ENCODE measurements at places on chromosomes 2 and 18.
A peak's percentile ranks its signal among the peaks of the same experiment; 100 is the strongest.

DNA sequence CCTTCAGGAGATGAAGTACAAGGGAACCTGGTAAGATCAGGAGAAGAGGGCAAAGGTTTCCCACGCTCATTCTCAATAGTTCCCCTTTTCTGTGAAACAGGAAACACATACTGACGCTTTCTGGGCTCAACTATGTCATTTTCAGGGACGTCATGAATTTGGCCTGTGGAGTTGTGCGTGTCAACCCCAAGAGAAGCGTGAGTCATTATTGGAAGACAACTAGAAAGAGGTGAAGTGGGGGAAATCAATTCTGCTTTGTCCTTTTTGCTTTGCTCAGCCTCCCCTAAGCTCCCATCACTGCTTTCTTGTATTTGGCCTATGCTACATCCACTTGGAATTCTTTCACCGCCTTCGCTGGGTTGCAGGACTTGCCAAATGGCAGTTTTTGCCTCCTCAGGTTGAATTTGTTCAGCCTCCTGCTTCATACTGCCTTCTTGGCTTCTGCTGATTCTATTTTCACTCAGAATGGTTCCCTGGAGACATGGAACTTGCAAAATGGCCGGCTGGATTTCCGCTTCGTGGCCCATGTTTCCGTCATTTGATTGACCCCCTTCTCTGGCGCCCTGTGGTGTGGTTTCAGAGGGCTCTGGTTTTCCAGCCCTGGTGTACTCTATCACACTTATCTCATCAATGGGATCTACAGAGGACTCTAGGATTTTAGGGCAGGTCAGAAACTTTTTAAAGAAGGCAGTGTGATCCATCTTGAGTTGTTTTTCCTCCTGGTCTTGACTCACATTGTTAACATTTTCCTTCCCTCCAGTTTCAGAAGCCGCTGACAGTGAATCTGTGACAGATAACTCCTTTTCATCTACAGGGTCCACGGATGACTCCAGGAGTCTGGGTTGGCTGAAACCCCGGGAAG is 93.3 kb downstream of the ALPK2 start:
- peaks cover 42% of the 10 kb centered on the region for H3K4me1 ChIP-seq
- no peaks in the 10 kb centered on the region for H3K27me3 ChIP-seq
- DNase-seq, result no peak
- peak overlapping the region; percentile 4 for H3K27ac ChIP-seq
- no peaks in the 10 kb centered on the region for H3K36me3 ChIP-seq

DNA sequence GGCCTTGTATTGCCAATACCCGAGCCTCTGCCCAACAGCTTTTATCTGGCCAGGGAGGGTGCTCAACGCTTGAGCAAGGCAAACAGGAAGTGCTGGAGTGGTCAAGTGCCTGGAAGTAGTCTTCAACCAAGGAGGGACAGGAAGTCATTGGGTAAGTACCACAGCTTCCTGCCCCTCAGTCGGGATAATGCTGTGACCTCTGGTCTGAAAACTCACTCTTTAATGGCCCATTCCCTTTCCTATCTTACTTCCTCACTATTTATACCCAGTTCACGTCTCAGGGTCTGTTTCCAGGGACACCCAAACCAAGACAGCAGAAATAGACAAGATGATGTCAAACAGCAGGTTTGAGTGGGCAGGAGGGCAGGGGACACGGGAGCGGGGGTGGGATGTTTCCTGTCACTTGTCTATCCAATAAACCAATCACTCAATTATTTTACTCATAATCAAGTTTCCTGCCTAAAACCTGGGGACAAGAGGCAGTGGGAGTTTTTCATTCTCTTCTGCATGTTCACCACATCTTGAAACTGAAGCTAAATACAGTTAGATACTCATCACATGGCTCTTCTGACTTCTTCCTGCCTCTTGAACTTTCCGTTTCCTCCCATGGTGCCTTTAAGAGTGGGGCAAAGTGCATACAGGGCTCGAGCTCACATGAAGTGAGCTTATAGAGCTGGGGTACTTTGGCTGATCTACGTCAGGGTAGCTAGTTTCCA is 68.9 kb upstream of the CAB39 start:
- H3K4me1 ChIP-seq, result no peaks in the 10 kb centered on the region
- H3K27ac ChIP-seq, result no peak overlapping the region
- no peak overlapping the region for H3K4me3 ChIP-seq
- H3K27me3 ChIP-seq, result no peaks in the 10 kb centered on the region

- no peaks in the 10 kb centered on the region for H3K27me3 ChIP-seq
- no peak overlapping the region for H3K4me3 ChIP-seq
- no peak overlapping the region for H3K27ac ChIP-seq
- no peaks in the 10 kb centered on the region for H3K4me1 ChIP-seq
These were observed 1.7 kb downstream of the ATF2 start for GRCh38 chr2:175166216-175166824.

DNA sequence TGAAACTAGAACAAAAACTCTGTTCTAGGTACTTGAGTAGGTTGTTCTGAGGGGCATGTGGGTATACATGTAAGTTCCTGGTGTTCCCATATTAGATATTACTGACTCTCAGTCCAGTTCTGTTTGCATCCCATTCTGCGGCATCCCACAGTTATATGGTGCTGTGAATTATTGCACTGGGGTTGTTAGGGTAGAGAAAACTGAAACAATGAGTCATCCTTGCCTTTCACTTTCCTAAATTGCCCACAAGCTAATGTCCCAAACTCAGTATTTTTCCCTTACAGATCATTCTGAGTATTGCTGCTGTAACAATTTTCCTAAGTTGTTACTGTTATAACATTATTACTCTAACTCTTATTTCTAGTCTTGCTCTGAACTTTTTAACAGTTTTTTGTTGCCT is 3.0 kb downstream of the WDR75 start:
- no peak overlapping the region for H3K4me3 ChIP-seq
- H3K36me3 ChIP-seq, result peaks cover 5% of the 10 kb centered on the region
- no peaks in the 10 kb centered on the region for H3K27me3 ChIP-seq
- H3K27ac ChIP-seq, result no peak overlapping the region
- H3K4me1 ChIP-seq, result peaks cover 20% of the 10 kb centered on the region

DNA sequence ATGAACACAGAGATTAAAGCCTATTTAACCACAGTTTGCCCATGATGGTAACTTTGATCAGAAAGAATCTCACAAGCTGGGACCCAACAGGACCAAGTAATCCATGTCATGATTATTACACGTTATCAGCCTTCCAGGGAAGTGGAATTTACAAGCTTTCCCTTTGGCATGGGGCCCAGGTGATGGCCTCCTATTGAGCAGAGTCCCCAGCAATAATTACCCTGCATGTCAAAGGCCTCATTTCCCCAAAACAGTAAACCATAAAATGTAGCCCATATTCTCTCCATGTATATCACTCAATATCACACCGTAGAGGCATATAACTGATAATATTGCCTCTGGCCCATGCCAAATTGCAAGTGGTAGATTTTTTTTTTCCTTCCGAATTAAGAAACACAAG is 38.9 kb downstream of the PRKRA start:
- no peaks in the 10 kb centered on the region for H3K27me3 ChIP-seq
- no peak overlapping the region for H3K4me3 ChIP-seq
- no peak overlapping the region for H3K27ac ChIP-seq
- H3K4me1 ChIP-seq, result peaks cover 5% of the 10 kb centered on the region
- no peaks in the 10 kb centered on the region for H3K36me3 ChIP-seq

GRCh38 chr2:218756599-218757377 is 25.2 kb upstream of the CYP27A1 start:
- no peak overlapping the region for H3K4me3 ChIP-seq
- H3K27ac ChIP-seq, result no peak overlapping the region
- peaks cover 6% of the 10 kb centered on the region for H3K36me3 ChIP-seq
- DNase-seq, result no peak
- H3K27me3 ChIP-seq, result no peaks in the 10 kb centered on the region
- H3K4me1 ChIP-seq, result no peaks in the 10 kb centered on the region

GRCh38 chr2:226746196-226746800 is 53.3 kb downstream of the IRS1 start:
- no peaks in the 10 kb centered on the region for H3K27me3 ChIP-seq
- DNase-seq, result no peak
- no peak overlapping the region for H3K4me3 ChIP-seq
- H3K36me3 ChIP-seq, result no peaks in the 10 kb centered on the region

- no peak overlapping the region for H3K4me3 ChIP-seq
- H3K27ac ChIP-seq, result no peak overlapping the region
- H3K27me3 ChIP-seq, result no peaks in the 10 kb centered on the region
- H3K36me3 ChIP-seq, result no peaks in the 10 kb centered on the region
These were observed 63.0 kb downstream of the NPAS2 start for GRCh38 chr2:100882645-100883613.

GRCh38 chr2:172448544-172449267 is 21.3 kb downstream of the ITGA6 start:
- peaks cover 12% of the 10 kb centered on the region for H3K4me1 ChIP-seq
- no peak overlapping the region for H3K4me3 ChIP-seq
- DNase-seq, result no peak
- H3K36me3 ChIP-seq, result no peaks in the 10 kb centered on the region

- H3K4me3 ChIP-seq, result no peak overlapping the region
- peak overlapping the region; percentile 60 for H3K27ac ChIP-seq
- H3K36me3 ChIP-seq, result no peaks in the 10 kb centered on the region
- DNase-seq, result no peak
These were observed 100.4 kb downstream of the LDLRAD4 start for GRCh38 chr18:13318731-13319501.

GRCh38 chr18:49709347-49709690 is 104.0 kb downstream of the ACAA2 start:
- peaks cover 5% of the 10 kb centered on the region for H3K4me1 ChIP-seq
- no peaks in the 10 kb centered on the region for H3K36me3 ChIP-seq
- H3K27ac ChIP-seq, result no peak overlapping the region
- H3K4me3 ChIP-seq, result no peak overlapping the region
